Neural progenitor cell (in vitro differentiated cells): ENCODE measurements at places on chromosomes 5 and 9. TPM values are rescaled to one million over a fixed set of nuclear protein-coding genes. Genes with fewer than 3 reads are reported as not detected.

The FLT4 gene
- total RNA-seq: 2.3 and 13.9 TPM in 2 replicates

The CDH9 gene
- total RNA-seq: 2.4 and 2.8 TPM in 2 replicates

The LCN10 gene
- total RNA-seq: not detected in 2 replicates

The PHF2 gene
- 15.7 and 17.6 TPM in 2 replicates for total RNA-seq

The RNF14 gene
- 21.0 and 41.2 TPM in 2 replicates for total RNA-seq

The SLC6A18 gene
- total RNA-seq: not detected in 2 replicates

The TARS1 gene
- total RNA-seq: 73.6 and 123 TPM in 2 replicates

The F2RL1 gene
- total RNA-seq: 9.3 and 10.6 TPM in 2 replicates

The PALM2AKAP2 gene
- 3.9 and 12.0 TPM in 2 replicates for total RNA-seq
